ENCODE measurements at places on chromosomes 6 and 20.

DNA sequence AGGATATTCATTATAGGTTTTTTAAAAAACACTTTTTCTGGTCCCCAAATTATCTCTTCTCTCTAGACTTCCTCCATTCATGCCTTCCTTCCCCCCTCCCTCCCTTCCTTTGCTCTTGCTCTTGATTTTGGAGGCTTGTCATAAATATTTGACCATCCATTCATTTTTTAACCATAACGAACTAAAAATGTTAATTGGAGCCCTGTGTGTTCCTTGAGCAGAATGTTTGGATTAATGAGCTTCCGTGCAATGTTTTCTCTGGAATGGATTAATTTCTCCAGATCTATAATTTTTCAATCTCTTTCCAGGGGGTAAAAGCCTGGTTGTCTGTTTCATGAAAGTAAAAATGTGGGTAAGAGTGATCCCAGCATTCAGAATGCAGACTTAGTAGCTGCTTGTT lies 155.5 kb downstream of the ESR1 start:
- no peak for DNase-seq

DNA sequence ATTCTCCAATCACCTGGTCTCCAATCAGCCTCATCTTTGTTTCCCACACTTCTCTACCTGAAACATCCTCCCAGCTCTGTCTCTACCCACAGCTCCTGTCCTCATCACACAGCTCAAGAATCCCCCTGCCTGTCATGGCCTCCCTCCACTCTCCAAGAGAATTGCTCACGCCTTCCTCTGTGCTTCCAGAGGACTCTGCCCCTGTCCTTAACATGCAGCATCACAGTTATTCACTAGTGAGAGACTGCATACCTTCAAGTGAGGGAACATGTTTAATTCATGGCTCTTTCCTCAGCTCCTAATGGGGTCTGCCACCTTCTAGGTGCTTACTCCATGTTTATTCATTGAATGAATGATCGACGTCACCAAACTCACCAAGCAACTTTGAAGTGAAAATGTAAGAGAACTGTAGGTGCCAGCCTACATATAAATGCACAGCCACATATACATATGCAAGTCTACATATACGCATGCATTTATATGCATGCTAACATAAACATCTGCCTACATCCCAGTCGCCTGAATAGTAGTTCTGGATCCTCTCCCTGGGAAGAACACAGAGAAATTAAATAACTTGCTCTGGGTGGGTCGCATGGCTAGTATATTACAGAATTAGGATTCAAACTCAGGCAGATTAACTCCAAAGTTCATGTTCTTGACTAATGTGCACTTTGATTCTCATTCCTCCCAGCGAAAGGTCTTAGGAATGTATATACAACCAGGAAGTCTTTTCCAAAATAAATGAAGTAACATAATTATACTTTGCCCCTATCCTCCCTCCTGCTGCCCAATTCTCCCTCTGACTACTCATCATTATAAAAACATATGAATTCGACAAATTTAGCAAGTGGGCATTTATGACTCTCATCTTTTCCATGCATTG lies 295.6 kb downstream of the MAFB start:
- no peak for DNase-seq

DNA sequence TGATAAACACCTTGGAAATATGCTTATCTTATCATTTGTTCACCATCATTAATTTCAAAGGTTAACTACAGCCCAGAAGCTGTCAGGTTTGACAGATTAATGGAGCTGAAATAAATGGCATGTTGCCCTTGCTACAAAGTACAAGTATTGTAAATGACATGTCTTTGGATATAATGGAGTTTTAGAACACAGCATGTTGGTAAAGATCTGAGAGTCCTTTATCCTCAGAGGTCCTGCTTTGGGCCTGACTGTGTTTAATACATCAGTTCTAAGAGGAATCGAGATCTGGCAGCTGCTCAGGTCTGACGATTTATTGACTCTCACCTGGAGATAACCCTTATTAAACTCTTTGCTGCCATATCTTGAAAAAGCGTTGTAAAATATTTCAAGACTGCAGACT lies 222.7 kb upstream of the OPRM1 start:
- no peak for DNase-seq

DNA sequence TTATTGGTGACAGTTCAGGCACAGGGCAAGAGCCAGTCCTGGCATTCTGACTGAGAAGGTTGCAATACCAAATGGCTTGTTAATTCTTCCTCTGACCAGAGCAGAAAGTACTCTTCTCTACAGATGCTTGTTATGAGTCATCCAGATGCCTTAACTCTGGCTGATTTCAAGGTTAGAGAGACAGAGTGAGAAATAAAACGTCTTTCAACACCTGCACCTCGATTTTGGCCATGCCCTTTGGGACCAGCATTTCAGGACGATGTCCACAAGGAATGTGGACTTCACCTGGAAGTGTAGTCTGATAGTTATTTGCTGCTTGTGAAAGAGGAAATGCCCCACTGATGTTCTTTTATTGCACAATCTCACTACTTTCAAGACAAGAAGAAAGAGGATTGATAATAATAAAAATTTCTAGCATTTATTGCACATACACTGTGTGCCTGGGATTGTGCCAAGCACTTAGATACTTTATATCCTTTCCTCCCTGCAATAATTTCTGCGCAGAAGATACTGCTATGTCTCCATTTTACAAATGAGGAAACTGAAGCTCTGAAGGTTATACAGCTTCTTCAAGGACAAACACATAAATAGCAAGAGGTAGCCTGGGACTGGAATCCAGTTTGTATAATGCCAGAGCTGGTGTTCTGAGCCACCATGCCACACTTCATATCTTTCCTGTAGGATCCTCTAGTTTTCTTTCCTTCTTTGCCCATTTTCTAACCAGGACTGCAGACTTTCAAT lies 33.5 kb upstream of the MCM3 start:
- no peak for DNase-seq

Measured in PC-3 (cell line).